ENCODE measurements at places on chromosomes 5 and 9. TPM values are rescaled to one million over a fixed set of nuclear protein-coding genes. Genes with fewer than 3 reads are reported as not detected.
A peak's percentile ranks its signal among the peaks of the same experiment; 100 is the strongest.

The FGF18 gene
- 3.9 TPM for total RNA-seq

The CYLC2 gene
- not detected for total RNA-seq

The WDR55 gene
- total RNA-seq: 16.9 TPM

The C9orf50 gene
- total RNA-seq: not detected

The LIFR gene
- total RNA-seq: 69.6 TPM

The SPATA31E1 gene
- not detected for total RNA-seq

The FBLL1 gene
- total RNA-seq: 6.9 TPM

The KCNV2 gene
- not detected for total RNA-seq

The AQP3 gene
- 143 TPM for total RNA-seq

The SPINK6 gene
- not detected for total RNA-seq

The GPR21 gene
- 2.6 TPM for total RNA-seq

The S1PR3 gene
- total RNA-seq: 37.6 TPM

The PAEP gene
- not detected for total RNA-seq

The STRBP gene
- total RNA-seq: 26.3 TPM

DNA sequence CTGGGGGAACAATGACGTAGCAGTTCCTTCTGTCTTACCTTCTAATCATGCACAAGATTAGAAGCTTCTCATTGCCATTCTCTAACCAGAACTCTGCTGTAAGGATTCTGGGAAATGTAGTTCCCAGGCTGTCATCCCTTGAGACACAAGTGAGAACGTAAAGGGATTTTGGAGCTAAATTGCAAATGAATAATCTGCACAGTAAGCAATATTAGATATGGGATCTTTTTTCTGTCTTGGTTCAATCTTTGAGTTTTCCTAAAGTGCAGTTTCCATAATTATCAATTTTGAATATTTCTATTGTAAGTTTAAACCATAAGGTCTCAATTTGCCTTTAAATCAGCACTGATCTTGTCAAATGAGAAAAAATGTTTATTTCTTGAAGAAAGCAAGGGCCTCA is 189.7 kb upstream of the PLPPR1 start:
- no peak for DNase-seq

GRCh38 chr5:155485386-155485785 is 471.8 kb downstream of the KIF4B start:
- DNase-seq: peak; percentile 84

DNA sequence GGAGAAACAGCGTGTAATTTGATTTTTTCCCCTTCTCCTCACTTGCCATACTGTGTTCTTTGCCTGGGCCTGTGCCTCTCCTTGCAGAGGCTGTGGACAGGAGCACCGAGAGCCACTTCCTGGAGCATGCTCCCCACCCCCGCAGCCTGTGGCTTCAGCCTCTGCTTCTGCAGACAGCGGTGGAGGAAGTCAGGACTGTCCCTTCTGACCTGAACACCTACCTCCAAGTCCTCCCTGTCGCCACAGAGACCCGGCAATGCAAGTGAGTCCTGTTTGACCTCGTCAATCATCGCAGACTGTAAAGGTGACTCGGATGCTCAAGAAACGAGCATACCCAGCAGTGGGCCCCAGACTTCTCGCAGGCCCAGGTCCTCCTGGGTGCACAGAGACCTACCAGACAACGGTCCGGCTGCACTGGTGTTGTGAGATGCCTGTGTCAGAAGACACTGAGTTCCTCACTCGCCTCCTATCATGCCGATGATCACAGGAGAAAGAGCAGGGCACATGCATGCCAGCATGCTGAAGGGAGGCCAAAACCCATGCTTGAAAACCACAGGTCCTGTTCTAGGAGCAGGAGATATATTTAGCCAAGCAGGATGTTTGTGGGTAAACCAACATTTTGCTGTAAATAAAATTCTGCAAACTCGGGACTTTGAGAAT is 198.8 kb downstream of the AUH start:
- no peak for DNase-seq

DNA sequence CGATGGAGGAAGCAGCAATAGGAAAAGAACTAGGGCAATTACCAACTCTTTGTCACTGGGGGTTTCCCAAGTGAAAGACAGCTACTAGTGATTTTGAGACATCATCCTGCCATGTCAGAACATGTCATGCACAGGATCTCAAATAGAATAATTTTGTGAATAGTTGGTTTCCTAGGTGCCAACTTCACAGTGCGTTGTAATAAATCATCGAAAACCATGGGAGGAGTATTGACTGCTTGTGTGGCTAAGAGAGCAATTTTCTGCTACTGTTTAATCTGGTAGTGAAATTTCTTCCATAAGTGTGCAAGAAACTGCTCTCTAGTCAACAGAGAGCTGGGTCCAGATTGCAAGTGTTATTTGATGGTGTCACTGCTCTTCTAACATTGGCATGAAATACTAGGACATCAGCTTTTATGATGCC is 168.6 kb downstream of the NNT start:
- DNase-seq: no peak

DNA sequence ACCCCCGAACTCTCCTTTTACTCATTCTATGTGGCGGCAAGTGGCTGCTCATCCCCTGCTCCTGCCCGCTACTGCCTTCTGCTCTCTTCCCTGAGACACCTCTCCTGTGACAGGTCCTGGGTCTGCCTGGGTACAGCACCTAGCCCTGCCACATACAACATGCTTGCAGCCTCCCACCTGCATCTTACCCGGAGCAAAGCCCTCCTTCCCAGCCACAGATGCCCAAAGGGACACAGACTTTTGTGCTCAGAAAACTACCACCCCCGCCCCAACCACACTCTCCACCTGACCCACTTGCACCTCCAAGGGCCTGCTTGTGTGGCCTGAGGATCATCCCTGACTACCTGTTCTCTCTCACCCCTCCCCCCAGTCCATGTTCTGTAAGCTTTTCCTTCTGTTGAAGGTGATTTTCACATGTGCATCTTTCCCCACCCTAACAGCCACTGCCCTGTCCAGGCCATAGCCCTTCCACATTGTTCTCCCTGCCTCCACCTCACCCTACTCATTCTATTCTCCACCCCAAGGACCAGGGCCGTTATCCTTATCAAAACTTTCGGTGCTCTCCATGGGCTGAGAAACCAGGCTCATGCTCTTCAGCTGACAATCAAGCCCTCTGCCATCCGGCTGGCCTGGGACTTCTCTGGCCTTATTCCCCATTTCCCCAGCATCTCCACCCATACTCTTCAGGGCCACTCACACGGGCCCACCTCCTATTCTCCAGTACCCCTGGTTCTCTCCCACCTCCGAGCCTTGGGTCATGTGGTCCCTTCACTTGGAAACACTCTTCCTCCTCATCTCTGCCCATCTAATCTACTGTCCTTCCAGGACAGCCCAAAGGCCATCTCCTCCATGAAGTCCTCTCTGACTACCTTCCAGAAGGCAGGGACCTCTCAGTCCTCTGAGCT is 46.4 kb upstream of the ALDH1B1 start:
- no peak for DNase-seq

DNA sequence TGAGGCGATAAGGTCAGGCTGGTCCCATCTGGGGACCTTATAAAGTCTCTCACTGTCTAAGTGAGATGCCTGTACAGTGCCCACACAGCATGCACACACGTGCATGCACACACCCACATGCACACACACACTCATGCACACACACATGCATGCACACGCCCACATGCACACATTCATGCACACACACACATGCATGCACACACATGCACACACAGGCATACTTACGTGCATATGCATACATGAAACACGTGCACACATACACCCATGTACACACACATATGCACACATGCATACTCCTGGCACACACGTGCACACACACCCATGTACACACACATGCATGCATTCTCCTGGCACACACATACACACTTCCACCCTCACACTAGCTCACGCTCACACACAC is 12.2 kb downstream of the COL23A1 start:
- no peak for DNase-seq

DNA sequence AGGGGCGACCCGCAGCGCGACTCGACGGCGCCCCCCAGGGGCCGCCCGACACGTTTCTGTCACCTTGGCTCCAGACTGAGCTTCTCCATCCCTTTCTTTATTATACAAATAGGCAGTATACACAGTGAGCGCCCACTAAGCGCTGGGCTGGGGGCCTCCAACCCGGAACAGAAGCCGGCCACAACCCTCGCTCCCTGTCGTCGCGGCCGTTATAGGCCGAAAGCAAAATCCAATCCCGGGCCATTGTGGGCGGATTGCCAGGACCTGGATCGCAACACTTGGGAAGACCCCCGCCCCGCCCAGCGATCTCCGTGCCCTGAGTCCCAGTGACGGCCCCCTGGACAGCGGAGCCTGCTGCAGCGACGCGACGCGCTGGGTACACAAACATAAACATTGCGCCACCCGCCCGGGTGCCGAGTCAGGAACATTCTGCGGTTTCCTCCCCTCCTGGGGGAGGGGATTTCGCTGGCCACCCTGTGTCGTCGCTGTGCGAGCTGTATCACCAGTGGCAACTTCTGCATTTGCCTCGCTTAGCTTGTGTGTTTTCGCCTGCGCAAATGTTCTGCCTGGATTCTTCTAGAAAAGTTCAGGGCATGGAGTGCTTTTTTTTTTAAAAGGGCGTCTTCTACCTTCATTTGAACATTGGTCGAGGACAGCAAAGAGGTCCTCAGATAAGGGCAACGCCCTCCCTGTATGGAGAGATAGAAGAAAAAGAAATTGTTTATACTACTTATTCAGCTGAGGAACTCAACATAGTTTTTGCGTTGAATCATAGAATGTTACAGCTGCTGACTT is 1.3 kb upstream of the DUSP1 start:
- DNase-seq: peak; percentile 92

DNA sequence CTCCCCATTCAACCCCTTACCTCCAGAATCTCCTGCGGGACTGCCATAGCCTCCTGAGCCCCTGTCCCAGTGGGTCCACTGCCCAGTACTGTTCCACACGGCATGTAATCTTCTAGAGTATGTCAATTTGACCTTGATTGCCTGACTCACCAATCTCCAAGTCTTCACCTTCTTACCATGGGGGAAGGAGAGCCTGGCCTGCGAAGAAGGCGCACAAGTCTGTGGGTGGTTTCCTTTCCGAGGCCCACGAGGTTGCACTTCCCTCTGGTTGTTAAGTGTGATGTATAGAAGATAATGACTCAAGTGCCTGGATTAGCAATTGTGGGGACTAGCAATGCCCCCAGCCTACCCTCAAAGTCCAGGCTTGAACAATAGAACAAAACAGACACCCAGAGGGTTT is 8.1 kb upstream of the TENT4A start:
- DNase-seq: peak; percentile 1

DNA sequence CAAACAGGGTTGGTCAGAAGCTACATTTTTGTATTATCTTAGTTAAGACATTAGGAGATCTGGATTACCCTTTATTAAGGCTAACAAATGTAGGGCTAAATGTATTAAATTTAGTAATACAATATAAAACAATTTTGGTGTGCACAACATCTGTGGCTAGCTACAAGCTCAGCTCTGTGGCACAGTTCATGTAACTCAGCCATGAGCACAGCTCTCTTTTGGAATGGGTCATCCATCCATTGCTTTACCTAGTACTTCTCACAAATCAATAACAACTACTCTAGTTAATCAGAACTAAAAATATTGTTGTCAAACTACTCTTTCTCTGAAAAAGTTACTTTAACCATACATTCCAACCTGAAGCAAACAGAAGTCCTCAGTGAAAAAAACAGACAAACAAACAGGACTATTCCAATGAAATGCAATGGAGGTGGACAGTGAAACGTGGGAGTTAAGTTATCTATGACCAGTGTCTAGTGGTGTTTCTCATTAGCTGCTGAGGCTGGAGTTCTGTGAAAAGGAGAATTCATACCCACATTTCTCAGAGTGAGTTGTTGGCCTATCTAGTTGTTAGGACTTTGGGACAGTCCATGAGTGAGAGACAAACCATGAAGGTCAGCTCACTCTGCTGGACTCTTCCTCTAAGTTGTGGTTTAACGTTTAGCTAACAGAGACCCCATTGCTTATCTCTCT is 55.1 kb downstream of the PIP5K1B start:
- DNase-seq: no peak

GRCh38 chr9:15430920-15431844 is 8.5 kb downstream of the SNAPC3 start:
- peak; percentile 8 for DNase-seq

- no peak for DNase-seq
These were observed 120.1 kb upstream of the POC5 start for GRCh38 chr5:75837258-75837841.

- no peak for DNase-seq
These were observed 30.5 kb downstream of the EPB41L4B start for GRCh38 chr9:109290385-109290784.

DNA sequence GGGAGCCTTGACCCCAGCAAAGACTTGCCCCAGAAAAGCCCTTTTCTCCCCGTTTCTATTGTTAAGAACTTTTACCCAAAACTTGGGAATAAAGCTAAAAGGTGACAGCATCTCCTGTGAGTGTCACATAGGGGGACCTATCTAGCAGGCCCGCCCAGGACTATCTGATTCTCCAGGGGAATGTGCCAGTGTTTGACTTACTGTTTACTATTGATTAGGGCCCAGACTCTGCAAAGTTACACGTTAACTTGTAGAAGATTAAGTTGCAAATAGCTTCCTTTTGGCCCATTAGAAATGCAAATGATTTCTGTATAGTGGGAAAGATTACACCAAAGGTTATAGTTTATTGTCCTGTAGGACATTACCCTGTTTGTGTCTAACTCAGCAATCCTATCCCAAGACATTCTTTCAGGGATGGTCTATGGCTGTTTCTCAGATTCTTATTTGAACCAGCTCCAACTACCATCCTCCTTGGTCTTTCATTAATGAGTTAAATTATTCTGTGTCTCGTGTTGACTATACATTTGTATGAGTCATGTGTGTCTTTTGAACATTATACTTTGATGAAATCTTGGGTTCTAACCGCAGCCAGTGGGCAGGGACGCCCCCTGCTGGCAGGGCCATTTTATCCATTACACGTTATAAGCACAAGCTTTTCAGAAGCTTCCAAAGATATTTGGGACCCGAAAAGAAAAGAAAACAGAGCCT is 60.7 kb downstream of the HRH2 start:
- DNase-seq: peak; percentile 27

All from tongue (tissue), 3 donors.